Stimulated activated CD8-positive, alpha-beta memory T cell treated with anti-CD3 and anti-CD28 coated beads, Interleukin-15, amount 100 ng/mL, for 4 hours (primary cell): ENCODE measurements at places on chromosomes 12 and 14.

DNA sequence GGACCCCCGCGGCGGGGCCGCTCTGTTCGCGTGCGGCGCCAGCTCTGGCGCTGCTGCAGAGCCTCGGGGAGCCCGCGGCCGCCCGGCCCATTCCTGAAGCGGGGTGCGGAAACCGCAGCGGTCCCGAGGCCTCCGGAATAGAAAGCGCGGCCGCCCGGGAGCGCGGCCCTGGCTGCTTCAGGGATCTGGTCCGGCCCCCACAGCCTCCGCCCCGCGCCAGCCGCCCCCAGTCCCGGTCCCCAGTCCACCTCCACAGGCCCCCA is 204 bp downstream of the HSP90AA1 start:
- DNase-seq = no peak

DNA sequence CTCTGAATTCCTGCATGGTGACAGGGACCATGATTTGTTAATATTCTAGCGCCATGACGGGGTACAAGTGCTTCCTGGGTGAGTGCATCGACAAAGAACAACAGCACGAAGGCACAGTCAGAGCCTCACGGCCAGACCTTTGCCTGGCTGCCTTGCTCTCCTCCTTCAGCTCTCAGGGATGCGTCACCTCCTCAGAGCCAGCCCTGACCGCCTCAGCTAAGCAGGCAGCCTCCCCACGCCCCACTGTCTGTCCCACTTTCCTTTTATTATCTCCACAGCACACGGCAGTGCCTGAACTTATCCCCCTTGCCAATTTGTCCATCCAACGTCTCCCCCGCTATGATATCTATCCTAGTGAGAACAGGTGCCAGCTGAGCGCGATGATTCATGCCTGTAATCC is 16.5 kb upstream of the FZD10 start:
- DNase-seq = no peak

- no peak for DNase-seq
These were observed 630 bp downstream of the MYL6B start for GRCh38 chr12:56152756-56153677.

- DNase-seq = no peak
These were observed 44.0 kb downstream of the RAD52 start for GRCh38 chr12:905261-906031.

GRCh38 chr14:55715889-55716288 is 135.9 kb downstream of the KTN1 start:
- DNase-seq = no peak

- no peak for DNase-seq
These were observed 176.8 kb downstream of the APAF1 start for GRCh38 chr12:98821866-98822265.

GRCh38 chr12:12892681-12893141 is 1.3 kb downstream of the GPRC5A start:
- no peak for DNase-seq

- DNase-seq = no peak
These were observed 20.0 kb downstream of the RHOJ start for GRCh38 chr14:63224196-63224595.

- DNase-seq = no peak
These were observed 4.9 kb downstream of the PTHLH start for GRCh38 chr12:27967551-27968054.

DNA sequence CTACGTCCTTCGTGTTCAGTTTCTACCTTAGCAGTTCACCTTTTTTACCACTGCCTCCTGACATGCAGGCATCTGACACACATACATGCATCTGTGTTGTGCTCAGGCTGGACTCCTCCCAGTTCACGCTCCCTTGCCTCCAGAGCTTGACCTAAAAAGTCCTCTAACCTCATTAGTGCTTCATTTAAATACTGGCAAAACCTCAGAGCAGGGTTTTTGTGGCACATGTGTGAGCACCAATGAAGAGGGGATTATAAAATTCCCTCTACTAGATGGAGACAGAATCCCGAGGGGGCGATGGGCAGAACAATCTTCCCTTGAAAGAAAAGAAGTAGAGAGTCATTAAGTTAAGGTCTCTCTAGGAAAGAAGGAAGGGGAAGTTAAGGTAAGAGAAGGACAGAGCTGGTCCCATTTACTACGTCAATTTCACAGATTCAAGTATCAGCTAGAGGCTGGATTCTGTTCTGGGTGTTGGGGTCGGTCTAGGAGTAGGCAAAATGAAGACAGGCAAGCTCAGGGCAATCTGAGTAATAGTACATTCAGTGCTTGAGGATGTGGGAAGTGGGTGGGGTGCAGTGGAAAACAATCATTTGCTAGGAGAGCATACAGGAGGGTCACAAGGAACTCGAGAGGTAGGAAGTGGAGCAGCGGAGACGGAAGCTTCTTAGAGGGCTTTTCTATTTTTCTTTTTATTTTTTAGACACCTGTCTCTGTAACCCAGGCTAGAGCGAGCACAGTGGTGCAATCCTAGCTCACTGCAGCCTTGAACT is 7.5 kb downstream of the HAL start:
- DNase-seq = no peak

- DNase-seq = no peak
These were observed 71.7 kb downstream of the TRAF3 start for GRCh38 chr14:102848830-102849525.

- no peak for DNase-seq
These were observed 110.4 kb downstream of the SMOC1 start for GRCh38 chr14:69989622-69990021.

- no peak for DNase-seq
These were observed 15.7 kb upstream of the FIGNL2 start for GRCh38 chr12:51863933-51864832.

GRCh38 chr12:45269412-45269751 is 53.5 kb downstream of the ANO6 start:
- no peak for DNase-seq

- DNase-seq = no peak
These were observed 3.9 kb upstream of the BLOC1S1 start for GRCh38 chr12:55711786-55712553.

- DNase-seq = no peak
These were observed 81.3 kb upstream of the DUSP6 start for GRCh38 chr12:89433634-89434033.

- no peak for DNase-seq
These were observed 17.8 kb upstream of the STAB2 start for GRCh38 chr12:103569278-103569677.

GRCh38 chr14:76936483-76936882 is 92.0 kb downstream of the IRF2BPL start:
- no peak for DNase-seq

GRCh38 chr12:103139876-103140275 is 182.4 kb downstream of the ASCL1 start:
- no peak for DNase-seq

DNA sequence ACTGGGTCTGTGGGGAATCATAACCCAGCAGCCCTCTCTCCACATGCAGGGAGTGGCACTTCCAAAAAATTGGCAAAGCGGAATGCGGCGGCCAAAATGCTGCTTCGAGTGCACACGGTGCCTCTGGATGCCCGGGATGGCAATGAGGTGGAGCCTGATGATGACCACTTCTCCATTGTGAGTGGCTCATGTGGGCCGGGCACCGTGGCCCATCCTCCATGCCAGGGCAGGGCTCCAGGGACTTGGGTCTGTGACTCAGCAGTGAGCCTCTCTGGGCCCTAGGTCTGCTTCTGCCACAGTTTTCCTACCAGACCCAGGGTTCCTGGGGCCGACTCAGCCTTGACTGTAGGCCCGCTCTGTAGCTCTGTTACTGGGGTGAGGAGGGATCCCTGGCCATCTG is 2.2 kb downstream of the NPFF start:
- DNase-seq = no peak

DNA sequence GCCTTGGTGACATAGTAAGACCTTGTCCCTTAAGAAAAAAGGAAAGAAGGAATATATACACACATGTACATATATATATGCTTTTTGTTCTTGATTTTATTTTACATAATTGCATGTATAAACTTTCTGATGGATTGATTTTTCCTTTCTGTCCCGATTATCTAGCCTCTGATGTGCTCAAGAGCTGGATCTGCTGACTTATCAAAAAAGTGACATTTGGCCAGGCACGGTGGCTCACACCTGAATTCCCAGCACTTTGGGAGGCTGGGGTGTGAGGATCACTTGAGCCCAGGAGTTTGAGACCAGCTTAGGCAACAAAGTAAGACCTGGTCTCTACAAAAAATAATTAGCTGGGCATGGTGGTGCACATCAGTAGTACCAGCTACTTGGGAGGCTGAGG is 12.0 kb downstream of the SNRNP35 start:
- no peak for DNase-seq

DNA sequence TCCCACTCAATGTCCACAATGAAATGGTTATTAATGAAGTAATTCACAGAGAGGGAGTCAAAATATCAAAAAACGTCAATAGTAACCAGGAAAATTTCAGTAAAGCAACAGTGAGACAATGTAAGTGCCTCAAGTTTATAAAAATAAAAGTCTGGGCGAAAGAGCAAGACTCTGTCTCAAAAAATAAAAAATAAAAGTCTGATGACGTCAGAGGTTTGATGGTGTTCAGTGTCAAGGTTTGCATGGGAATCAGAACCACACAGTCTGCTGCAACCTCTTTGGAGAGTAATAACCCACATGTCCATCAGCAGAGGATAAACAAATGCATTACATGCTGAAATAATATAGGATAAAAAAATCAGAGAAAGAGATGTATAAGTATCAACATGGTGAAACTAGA is 152.4 kb downstream of the ASCL1 start:
- no peak for DNase-seq

GRCh38 chr14:94043756-94044475 is 17.8 kb downstream of the OTUB2 start:
- DNase-seq = no peak

GRCh38 chr12:18992336-18992735 is 137.2 kb upstream of the PLEKHA5 start:
- DNase-seq = no peak

DNA sequence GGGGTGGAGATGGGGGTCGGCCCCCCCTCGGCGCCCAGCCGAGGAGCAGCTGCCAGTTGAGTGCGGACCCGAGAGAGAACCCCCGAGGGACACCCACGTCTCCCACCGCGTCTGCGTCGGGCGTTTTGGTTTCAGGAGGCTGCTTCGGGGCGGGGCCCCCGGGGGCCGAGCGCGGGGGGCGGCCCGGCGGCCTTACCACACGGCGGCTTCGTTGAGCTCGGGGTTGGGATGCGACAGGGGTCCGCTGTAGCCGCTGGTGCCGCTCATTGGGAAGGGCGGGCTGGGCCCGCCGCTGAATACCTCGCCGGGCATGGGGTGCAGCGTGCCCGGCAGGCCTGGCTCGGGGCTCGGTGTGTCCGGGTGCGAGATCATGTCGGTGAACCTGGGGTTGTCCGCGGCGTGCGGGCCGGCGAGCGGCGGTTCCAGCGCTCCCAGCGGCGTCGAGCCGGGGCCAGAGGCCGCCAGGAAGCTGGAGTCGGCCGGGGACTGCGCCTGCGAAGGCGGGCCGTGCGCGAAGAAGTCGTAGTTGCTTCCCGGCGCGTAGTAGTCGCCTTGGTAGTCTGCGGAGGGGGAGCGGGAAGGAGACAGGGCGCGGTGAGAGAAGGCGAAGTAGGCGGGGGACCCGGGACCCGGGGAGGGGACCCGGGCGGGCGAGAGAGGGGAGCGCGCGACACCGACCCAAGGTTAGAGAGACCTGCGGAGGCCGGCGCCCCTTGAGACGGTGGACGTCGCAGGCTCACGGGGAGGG is 8.5 kb downstream of the LHX5 start:
- DNase-seq = no peak

DNA sequence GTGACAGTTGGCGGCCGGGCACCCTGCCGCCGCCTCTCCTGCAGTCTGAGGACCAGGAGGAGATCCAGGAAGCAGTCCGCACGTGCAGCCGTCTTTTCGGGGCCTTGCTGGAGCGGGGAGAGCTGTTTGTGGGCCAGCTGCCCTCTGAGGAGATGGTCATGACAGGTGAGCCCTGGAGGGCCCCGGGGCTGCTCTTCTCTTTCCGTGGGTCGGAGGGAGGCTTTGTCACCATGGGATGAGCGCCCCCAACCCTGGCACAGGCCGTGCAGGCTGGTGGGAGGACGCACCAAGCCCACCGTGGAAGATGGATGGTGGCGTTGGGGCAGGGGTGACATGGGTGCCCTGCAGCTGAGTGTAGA is 532 bp downstream of the NOC4L start:
- DNase-seq = no peak

GRCh38 chr12:102971227-102971626 is 13.8 kb downstream of the ASCL1 start:
- no peak for DNase-seq

GRCh38 chr12:57236201-57236924 is 6.9 kb downstream of the SHMT2 start:
- DNase-seq = no peak

GRCh38 chr14:80269353-80269925 is 58.1 kb upstream of the DIO2 start:
- DNase-seq = no peak

DNA sequence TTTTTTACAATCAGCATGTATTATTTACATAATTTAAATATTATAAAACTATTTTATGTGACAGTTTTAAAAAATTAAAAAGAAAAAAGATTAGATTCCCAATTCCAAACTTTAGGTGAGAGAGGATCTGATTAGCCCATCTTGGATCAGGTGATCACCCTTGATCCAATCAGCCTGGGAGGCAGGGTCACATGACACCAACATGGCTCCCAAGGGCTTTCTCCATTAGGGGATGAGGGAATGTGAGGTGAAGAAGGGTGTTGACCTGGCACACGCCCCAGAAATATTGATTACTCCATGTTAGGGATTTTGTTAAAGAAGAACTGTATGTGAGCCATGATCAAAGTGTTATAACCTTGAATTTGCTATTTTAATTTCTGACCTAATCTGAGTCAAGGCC is 225.4 kb downstream of the RBM19 start:
- no peak for DNase-seq

DNA sequence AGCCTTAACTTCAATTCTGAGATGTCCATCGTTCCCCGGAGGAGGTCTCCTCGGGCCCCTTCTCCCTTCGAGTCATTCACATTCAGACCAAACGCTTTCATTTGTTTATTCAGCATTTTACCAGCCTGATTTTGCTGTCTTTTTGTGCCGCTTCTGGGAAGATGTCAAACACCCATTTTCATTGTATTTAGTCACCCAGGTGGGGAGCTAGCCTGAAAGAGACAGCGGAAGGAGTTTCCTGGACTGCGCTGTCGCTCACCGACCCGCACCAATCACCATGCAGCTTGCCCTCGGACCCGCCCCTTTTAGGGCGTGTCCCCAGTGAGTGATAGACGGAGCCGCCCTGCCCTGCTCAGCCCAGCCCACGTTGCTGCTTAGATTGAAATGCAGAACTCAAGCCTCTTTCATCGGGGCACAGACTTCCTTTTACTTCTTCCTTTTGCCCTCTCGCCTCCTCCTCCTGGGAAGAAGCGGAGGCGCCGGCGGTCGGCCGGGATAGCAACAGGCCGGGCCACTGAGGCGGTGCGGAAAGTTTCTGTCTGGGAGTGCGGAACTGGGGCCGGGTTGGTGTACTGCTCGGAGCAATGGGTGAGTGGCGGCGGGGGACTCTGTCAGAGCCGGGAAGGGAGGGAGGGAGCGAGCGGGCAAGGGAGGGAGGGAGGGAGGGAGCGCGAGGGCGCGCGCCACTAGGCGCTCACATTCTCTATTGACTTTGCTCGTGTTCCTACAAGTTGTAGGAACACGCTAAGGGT is at the start of gene PAX9:
PAX9 (plus strand) TSS at position 355 of the 752 bp plus-strand sequence; CDS start at position 585, 230 bp downstream.
- DNase-seq = no peak
